ENCODE measurements at places on chromosomes 12 and 14. TPM values are rescaled to one million over a fixed set of nuclear protein-coding genes. Genes with fewer than 3 reads are reported as not detected.

DNA sequence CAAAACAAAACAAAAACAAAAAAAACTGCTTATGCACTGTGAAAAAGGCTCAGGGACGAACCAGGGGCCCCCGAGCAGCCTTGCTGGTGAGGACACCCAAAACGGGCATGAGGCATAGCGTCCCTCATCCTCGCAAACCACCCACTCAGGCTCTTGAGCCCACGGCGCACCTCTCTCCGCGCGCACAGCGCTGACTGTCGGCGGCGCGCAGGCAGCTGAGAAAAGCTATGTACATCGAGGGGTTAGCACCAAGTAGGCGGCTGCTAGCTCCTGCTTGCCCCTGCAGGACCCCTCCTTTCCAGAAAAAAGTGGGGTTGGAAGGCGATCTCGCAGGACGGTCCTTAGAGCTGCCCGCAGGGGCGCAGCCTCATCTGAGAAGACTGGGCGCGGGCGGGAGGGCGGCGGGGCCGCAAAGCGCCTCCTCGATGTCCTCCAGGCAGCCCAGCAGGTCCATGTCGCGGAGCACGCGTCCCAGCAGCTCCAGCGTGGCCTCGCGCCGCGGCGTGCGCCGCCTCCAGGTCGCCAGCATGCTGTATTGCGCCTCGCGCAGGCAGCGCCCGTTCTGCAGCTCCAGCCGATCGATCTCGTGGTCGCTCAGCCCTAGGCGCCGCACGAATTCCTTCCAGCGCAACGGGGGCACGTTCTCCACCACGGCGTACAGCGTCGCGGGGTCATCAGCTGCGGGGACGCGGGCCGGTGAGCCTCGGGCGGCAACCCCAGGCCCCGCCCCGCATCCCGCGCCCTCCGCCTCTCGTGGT lies 12.8 kb downstream of the TNFRSF1A start:
- no peak for DNase-seq

DNA sequence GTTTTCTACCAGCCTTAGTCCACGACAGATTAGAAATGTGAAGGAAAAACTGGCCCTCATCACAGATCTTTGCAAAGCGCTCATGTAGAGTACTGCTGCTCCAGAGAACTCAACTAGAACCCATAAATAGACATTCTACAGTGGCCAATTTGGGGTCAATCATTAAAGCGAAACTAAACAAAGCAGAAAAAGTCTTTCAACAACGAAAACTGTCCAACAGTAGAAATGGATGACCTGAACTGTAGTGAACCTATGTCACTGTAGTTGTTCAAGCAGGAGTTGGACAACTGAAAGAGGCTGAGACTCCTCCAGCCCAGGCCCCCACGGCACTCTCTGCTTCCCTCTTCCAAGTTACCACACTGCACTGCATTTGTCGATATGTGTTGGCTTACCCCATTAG lies 472.6 kb downstream of the BCAT1 start:
- DNase-seq, result no peak

- no peak for DNase-seq
Observed at GRCh38 chr12:124733086-124733485, 130.6 kb downstream of the SCARB1 start.

A2M gene
- 194 TPM for polyA plus RNA-seq

DNA sequence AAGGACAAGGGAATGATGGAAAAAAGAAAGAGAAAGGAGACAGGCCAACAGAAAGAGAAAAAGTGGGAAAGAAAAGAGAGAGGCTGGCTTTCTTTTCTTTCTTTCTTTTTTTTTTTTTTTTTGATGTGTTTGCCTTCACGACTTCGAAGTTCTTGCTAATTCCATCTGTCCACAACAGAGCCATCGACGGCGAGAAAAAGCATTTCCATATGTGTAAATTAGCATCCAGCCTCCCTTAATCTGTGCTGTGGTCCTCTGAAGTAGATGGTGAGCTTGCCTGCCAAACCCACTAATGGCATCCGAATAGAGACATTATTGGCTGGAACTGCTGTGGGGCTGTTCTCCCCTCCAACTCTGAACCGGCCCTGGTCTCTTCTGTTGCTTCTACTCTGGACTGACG lies 997.4 kb downstream of the BCL11B start:
- DNase-seq, result no peak

NELL2 gene
- 11.9 TPM for polyA plus RNA-seq

- no peak for DNase-seq
Observed at GRCh38 chr14:104800771-104801519, at the start of gene ZBTB42. Gene ZBTB42, plus strand, starts transcription at chr14:104801101. Its CDS starts 97 bp downstream, at chr14:104801198.

TOMM20L gene
- 2.8 TPM for polyA plus RNA-seq

- DNase-seq, result no peak
Observed at GRCh38 chr14:77006132-77006531, 22.4 kb downstream of the IRF2BPL start.

DNA sequence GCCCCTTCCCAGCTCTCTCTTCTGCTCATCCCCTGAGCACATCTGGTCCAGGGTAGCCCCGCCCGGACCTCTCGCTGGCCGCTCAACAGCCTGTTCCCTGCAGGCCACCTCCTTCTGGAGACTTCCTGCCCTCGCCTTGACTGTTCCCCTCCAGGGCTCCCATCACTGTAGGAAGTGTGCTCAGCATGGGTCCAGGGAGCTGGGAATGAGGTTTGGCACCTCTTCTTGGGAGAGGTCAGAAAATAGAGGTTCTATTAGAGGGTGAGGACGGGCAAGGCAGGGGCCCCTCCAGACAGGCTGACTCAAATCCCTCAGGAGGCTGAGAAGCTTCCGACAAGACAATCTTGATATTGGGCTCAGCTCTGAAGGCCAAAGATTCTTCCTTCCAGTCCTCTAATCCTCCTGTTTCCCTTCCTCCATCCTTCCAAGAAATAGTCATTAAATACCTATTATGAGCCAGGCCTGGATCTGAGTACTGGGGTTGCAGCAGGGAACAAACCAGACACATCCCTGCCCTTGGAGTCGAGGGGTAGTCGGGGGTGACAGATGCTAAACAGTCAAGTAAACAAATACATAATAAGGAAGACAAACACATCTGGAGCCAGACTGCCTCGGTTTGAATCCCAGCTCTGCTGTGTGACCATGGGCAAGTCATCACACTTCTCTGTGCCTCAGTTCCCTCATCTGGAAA lies 30.6 kb downstream of the CMKLR1 start:
- no peak for DNase-seq

DNA sequence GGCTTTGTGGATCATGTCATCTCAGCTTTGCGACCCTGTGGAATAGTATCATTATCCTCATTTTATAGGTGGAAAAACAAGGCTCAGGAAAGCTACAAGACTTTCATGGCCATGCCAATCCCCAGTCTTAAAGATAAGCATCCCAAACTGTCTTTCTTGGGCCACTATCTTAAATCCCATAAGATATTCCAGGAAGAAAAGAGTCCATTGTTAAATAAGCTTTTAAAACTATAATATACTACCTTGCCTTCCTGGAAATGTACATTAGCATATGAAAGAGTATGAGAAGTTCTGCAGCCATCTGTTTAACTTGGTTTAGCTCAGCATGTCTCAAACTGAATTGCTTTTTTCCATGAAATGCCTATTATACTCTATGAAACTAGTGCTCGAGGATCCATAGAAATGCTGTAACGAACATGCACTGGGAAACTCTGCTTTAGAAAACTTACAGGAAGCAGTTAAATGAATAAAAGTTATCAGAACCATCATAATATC lies 77.1 kb downstream of the B4GALNT3 start:
- no peak for DNase-seq

GRCh38 chr12:1279050-1279449 lies 288.0 kb downstream of the ERC1 start:
- no peak for DNase-seq

GRCh38 chr12:124549629-124550028 lies 17.8 kb downstream of the NCOR2 start:
- no peak for DNase-seq

GRCh38 chr12:116080415-116080814 lies 197.1 kb downstream of the MED13L start:
- DNase-seq, result no peak

DNA sequence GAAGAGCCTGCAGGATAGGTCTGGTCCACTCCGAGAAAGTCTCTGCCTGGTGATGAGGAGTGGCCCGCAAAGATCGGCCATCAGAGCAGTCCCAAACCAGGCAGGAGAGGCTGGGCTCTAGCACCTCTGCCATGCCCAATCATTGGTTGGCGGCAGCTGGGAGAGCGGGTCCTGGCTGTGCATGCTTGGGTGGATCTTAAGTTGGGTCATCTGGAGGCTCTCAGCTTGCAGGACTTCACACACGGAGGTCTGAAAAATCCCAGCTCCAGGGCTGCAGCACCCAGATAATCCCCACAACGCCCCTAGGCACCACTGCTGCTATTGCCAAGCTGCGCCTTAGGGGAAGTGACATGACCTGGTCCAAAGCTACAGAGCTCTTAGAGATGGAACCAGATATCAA lies 766.7 kb upstream of the TBX3 start:
- no peak for DNase-seq

FITM1 gene
- polyA plus RNA-seq, result 1.1 TPM

- peak; percentile 87 for DNase-seq
Observed at GRCh38 chr12:1605129-1606020, 11.0 kb upstream of the FBXL14 start.

KCNJ8 gene
- 20.5 TPM for polyA plus RNA-seq

GRCh38 chr12:6963791-6964413 lies 6.6 kb downstream of the PHB2 start:
- DNase-seq, result no peak

DNA sequence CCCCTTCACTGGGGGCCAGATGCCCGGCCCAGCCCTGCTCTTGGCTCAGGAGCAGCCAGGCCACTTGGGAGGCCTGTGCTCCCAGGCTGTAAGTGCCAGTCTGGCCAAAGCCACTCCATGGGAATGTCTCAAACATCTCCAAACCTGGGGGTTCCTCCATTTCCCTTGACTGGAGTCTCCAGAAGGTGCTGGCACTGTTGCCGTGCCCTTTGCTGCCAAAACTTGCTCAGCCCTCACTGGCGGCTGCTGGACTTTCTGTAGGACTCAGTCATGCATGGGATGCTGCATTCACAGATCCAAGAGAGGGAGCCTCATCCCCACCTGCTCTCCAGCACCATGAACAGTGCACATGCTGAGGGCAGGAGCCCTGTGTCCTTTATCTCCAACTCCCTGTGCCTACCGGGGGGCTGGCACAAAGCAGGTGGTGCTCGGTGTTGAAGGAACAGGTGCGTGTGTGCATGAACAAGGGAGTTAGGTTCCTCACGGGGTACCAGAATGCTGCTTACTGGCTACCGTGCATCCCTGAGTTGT lies 9.6 kb upstream of the OTUB2 start:
- no peak for DNase-seq

DNA sequence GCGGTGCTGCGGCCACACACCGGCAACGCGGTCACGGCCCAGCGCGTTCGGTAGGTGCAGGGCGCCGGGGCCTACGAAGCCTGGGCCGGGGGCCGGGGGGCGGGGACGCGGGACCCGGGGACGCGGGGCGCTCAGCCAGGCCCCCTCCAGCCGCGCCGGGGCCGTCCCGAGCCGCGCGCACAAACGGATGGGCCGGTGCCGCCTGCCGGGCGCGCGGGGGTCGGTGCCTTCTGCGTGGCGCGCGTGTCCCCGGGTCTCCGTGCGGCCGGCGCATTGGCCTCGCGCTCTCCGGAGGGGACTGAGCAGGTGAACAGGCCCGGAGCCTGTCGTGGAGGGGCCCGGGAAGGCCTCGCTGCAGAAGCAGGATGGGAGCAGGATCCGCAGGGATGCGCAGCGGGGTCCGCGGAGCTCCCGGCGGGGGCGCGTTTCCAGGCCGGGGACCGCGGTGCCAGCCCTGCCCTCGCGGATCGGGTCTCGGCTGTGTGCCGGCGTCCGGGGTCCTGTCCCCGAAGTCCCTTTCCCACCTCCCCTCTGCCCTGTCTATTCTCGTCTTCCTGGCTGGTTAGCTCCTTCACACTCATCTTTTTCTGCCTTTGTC lies 421 bp downstream of the GLT1D1 start:
- peak; percentile 12 for DNase-seq

GRCh38 chr12:71007781-71008404 lies 87.4 kb upstream of the PTPRR start:
- no peak for DNase-seq

SIRT4 gene
- polyA plus RNA-seq, result 4.7 TPM

- no peak for DNase-seq
Observed at GRCh38 chr12:91317306-91317705, 134.7 kb upstream of the DCN start.

- no peak for DNase-seq
Observed at GRCh38 chr12:69007855-69008351, 74.9 kb upstream of the CPM start.

- no peak for DNase-seq
Observed at GRCh38 chr12:99250091-99250490, 397.5 kb upstream of the GARIN6 start.

DNA sequence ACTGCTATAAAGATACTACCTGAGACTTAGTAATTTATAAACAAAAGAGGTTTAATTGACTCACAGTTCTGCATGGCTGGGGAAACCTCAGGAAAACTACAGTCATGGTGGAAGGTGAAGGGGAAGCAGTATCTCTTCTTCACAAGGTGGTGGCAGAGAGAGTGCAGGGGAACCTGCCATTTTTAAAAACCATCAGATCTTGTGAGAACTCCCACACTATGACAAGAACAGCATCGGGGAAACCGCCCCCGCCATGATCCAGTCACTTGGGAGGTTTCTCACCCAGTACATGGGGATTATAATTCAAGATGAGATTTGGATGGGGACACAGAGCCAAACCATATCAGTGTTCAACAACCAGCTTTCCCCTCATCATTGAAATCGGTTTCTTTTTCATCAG lies 49.9 kb downstream of the AEBP2 start:
- no peak for DNase-seq

GRCh38 chr12:103196467-103196866 lies 239.0 kb downstream of the ASCL1 start:
- no peak for DNase-seq

DNA sequence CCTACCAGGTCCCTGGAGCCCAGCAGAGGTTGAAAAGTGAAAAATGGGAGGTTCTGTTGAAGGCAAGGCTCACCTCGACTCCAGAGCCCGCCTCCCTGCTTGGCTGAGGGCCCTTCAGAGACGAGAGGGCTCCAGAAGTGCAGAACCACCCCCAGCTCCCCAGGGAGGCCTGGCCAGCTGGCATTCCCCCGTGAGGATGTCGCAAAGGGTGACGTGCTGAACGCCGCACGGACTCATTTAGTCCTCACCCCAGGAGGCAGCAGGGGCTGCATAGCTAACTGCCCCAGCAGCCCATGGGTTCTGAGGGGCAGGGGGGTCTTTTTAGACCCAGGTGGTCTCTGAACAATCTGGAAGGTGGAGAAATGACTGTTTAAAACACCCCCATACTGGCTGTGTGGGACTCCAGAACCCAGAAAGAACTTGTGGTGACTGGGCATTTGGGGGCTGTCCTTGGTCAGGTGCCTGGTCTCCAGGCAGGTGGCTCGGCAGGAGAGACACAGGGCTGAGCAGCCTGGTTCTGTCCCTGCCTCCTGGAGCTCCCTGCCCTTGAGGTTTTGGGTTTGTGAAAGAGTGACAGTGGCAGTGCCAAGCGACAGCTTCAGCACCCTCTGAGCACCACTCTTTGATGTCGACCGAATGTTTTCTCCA lies 32.0 kb downstream of the ANAPC7 start:
- no peak for DNase-seq

GRCh38 chr12:49388682-49389386 lies 21.6 kb downstream of the SPATS2 start:
- DNase-seq, result no peak

IAPP gene
- polyA plus RNA-seq, result not detected

Data from renal pelvis (tissue), 12 donors.